ENCODE measurements at places on chromosomes 4 and X.

GRCh38 chrX:71945237-71945805, 34.7 kb downstream of the NHSL2 start:
- DNase-seq: no peak

DNA sequence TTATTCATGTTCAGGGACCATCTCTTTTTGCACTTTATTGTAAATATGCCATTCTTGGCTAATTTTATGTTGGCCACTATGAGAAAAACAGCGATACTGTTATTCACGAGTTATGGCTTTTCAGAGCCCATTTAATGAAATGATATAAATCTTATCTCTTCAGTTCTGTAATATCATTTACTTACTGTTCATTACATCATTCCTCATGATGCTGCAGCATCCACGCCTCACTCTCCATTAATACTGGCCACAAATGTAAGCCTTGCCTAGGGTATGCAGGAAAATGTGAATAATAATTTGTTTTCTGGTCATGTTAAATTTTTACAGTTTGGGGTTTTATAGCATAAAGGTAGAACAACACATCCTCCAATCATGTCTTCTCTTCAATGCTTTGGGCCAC, 639.6 kb downstream of the SMARCA1 start:
- DNase-seq: no peak

DNA sequence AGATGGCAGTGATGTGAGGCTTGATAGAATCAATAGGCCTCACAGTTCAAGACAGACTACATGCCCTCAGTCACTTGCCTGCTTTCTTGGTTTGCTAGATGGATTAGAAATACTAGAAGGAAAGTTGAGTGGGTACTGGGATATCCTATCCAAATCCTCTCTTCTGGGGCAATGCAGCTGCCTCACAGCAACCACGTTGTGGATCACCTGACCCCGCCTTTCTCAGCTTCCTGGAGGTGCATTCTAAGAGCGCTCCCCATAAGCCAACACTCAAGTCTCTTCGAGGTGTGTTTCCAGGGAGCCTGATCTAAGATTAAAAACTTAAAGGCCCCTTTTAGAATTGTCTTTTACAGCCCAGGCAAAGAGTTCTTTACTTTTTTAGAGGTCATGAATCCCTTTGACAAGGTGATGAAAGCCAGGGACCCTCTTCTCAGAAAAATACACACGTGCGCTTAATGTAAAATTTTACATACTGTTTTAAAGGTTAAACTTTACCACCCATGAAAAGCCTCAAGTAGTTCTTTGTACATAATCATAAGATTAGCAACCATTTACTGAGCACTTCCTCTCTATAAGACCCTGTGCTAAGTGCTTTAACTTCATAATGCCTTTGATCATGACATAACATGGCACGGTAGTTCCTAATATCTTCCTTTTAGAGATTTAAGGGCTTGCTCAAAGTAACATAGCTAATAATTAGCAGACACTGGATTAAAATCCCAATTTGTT, 840 bp upstream of the RPL34 start:
- DNase-seq: no peak

GRCh38 chr4:52959541-52959940, 97.4 kb downstream of the RASL11B start:
- no peak for DNase-seq

- DNase-seq: no peak
Observed at GRCh38 chr4:154124539-154125255, 335.8 kb upstream of the SFRP2 start.

DNA sequence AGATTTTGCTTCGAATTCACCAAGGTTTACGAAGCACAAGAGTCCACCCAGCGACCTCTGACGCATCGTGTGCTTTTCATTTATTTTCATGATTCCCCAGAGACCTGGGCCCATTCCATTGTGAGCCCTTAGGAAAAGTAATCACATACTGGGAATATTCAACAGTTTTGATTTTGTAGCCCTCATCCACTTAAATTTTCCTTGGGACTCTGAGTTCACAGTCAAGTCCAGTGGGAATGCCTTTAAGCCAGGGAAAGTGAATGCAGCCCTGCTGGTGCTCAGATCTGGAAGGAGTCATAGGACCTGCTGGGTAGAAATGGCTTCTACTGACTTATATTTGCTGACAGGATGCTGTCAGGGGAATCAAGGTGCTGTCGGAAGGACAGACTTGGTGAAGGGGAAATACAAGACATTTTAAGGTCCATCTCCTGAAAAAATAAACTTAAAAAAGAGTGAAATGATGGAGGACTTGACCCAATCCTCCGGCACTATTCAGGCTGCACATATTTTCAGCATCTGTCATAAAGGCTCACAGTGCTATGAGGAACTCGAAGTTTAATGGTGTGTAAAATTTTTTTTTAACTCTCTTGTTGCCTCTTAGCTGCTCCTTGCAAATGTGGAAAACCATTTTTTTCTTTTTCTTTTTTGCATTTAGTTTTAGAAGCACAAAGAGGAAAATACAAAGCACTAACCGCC, 204.9 kb downstream of the MID1 start:
- no peak for DNase-seq

GRCh38 chrX:100995469-100995868, 26.0 kb downstream of the ARL13A start:
- no peak for DNase-seq

DNA sequence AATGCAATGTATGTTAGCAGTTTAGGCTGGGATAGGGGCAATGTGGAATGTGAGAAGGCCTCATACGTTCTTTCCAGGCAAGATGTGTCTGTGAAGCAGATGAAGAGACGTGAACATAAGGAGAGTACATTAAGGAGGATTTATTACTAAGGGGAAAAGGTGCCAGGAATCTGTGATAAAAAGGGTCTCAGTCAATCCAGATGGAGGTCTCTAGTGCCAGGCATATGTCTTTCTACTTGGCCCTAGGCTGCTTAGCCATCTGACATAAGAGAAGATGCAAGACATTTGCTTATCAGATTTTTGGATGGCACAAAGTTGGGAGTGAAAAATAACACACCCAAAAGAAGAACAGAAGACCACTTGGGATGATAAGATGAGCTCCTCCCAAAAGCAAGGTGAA, 93.0 kb upstream of the PRKG2 start:
- no peak for DNase-seq

GRCh38 chrX:13419918-13420317, 100.1 kb upstream of the ATXN3L start:
- DNase-seq: no peak

DNA sequence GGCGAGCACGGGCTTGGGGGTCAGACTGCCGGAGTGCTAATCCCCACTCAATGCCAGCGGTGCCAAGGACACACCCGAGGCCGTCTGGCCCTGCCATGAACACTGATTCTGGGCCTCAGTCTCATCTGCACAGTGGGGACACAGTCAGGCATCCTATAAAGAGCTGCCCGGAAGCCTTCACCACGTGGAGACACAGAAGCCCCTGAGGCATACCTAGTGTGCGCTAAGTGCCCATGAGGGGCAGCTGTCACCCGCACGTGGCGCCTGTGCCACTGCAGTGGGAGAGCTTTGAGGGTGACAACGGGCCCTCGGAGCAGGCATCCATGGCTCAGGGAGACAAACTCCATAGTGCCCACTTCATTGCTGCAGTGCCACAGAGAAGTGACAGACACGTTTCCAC, 86.3 kb downstream of the PHKA2 start:
- no peak for DNase-seq

- no peak for DNase-seq
Observed at GRCh38 chr4:173410079-173410478, 11.2 kb upstream of the SCRG1 start.

DNA sequence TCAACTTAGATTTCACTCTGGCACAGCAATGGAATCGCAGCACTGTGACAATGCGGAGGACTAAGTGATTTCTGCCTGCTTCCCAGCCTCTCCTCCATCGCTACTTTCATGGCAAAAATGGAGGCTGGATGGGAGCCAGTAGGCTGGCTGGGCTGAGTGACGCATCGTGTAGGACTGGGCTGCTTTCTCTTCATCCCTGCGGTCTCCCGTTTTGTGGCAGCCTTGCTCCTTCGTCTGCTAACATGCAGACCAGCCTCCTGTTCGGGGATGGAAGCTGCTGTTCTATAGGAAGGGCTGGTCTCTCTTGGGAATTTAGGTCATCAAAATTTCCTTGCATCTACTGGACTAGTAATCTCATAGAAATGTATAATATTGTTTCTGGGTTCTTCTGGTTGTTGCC, 15.8 kb upstream of the RGS12 start:
- DNase-seq: no peak

- no peak for DNase-seq
Observed at GRCh38 chrX:65706041-65706828, 38.8 kb downstream of the MSN start.

GRCh38 chr4:87965501-87965975, 10.0 kb upstream of the SPP1 start:
- DNase-seq: no peak

DNA sequence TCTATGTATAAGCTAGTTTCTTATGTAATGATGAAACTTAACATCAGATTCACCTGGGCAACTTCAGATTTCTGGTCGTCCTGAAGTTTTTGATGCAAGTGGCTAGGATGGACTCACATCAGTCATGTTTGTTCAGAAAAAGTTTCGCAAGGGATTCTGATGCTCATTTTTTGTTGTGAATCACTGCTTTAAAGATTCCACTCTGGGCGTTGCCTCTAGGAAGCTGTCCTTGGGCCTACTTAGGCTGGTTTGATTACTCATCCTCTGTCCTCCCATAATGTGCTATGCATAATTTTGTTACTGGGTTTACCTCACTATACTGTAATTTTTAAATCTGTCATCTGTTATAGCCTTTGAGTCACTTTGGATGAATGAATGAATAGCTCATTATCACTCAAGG, 30.8 kb downstream of the HERC3 start:
- no peak for DNase-seq

DNA sequence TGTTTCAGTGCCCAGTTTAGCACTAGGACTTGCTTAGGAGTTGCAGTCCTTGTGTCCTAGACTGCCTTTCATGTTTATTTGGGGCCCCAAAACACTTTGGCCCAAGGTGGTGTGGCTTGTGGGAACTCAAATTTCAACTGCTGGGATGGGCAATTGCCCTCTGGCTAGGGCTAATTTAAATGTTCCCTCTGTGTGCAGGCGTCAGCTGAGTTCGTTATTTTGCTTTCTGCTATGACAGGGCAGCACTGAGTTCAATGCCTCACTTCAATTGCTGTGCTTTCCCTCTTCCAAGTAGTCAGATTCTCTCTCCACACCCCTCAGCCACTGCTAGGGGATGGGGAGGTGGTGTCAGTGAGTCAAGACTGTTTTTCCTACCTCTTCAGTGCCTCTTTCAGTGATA, 51.1 kb downstream of the ITIH6 start:
- no peak for DNase-seq

- no peak for DNase-seq
Observed at GRCh38 chr4:110268790-110269189, 70.4 kb upstream of the ELOVL6 start.

GRCh38 chrX:45888518-45888917, 656.7 kb downstream of the ZNF674 start:
- DNase-seq: no peak

- DNase-seq: no peak
Observed at GRCh38 chr4:176969011-176969410, 176.3 kb upstream of the VEGFC start.

- DNase-seq: no peak
Observed at GRCh38 chr4:140156529-140157171, 2.7 kb upstream of the MAML3 start.

DNA sequence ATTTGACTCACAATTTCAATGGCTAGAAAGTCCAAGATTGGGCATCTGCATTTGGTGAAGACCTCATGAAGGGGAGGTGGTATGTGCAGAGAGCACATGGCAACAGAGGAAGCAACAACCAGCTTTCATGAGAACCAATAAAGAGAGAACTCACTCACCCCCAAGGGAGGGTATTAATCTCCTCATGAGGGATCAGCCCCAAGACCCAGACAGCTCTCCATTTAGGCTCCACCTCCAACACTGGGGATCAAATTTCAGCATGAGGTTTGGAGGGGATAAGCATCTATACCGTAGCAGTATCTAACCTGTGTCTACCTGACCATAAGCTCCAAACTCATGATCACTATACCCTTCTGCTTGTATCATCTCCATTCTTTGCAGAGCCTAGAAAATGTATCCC, 9.3 kb upstream of the TBC1D19 start:
- no peak for DNase-seq

GRCh38 chrX:34557733-34558132, 99.4 kb downstream of the TMEM47 start:
- DNase-seq: no peak

DNA sequence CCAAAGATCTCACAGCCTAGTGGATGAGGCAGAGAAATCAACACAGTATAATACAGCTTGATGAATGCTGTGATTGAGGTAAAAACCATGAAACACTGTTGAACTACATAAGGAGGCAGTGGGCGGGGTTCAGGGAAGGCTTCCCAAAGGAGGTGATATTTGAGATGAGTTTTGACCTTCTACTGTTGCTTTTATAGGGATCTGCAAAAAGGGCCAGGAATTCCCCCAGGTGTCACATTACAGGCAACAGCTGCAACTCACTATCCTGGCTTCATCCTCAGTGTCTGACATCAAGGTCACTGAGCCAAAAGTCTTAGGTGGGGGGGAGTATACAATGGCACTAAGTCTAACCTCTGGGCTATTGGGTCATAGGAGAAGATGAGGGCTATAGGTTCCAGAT, 185.7 kb upstream of the NRK start:
- DNase-seq: no peak

DNA sequence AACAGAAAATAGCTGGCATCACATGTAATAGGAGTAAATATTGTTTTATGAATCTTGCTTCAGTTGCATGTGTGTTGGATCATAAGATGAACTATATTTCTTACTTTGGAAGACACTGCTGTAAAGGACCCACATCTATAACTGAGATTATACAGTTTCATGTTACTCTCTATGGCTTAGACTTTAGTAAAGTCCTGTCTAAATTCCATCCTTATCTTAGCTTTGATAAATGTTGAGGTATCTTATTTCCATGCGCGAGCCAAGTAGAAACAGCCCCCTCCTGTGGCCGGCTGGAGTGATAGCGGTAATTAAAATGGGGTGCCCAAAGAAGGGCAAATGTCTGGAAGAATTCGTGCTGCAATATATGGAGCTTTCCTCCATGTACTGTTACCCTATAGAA, 43.0 kb downstream of the CCDC158 start:
- DNase-seq: no peak

DNA sequence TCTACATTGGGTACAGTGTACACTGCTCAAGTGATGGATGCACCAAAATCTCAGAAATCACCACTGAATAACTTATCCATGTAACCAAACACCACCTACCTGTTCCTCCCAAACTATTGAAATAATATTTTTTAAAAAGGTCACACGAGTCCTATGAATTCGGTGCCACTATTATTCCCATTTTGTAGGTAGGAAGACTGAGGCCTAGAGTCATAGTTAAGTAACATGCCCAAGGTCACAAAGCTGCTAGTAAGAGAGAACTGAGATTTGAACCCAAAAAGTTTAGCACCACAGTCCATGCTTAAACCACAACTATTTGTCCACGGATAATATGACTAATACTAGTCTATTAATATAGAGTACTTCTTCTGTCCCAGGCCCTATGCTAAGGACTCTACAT, 2.7 kb downstream of the ARHGEF6 start:
- no peak for DNase-seq

Data from mesothelial cell of epicardium (in vitro differentiated cells).